ENCODE measurements at places on chromosomes 7 and 10.

GRCh38 chr10:115173915-115174443, 80.8 kb downstream of the ATRNL1 start:
- no peak for DNase-seq

- no peak for DNase-seq
Measured at GRCh38 chr7:42029405-42029804, 207.6 kb downstream of the GLI3 start.

GRCh38 chr10:22317076-22317370, 835 bp downstream of the COMMD3 start:
- no peak for DNase-seq

DNA sequence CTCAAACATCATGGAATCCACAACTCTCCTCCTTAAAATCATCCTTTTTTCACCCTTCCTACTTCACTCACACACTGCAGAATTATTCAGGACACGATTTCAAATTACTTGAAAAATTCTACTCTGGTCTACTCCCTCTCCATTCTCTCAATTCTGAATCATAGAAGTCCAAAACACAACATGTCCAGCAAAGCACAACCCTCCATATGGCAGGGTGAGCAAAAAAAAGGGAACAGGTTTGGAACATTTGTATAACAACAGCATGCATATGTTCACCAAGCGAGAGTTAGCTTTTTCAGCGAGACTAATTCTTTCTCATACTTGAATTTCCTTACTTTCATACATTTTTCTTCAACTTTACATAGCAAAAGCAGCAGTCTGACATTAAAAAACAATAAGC, 73.4 kb downstream of the ABI1 start:
- no peak for DNase-seq

DNA sequence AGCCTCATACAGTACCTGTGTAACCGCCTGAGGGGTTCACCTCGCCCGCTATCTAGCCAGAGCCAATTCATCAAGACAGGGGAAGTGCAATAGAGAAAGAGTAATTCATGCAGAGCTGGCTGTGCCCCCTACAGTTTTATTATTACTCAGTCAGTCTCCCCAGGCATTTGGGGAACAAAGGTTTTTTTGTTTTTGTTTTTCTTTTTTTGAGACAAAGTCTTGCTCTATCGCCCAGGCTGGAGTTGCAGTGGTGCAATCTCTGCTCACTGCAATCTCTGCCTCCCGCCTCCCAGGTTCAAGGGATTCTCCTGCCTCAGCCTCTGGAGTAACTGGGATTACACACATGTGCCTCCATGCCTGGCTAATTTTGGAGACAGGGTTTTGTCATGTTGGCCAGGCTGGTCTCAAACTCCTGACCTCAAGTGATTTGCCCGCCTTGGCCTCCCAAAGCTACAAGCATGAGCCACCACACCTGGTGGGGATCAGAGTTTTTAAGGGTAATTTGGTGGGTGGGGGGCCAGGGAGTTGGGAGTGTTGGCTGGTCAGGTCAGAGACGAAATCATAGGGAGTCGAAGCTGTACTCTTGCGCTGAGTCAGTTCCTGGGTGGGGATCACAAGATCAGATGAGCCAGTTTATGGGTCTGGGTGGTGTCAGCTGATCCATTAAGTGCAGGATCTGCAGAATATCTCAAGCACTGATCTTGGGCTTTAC, 116.5 kb downstream of the MARCHF5 start:
- DNase-seq, result no peak

GRCh38 chr10:75836064-75836463, 404.6 kb downstream of the LRMDA start:
- no peak for DNase-seq

- no peak for DNase-seq
Measured at GRCh38 chr10:73357166-73357565, 1.5 kb downstream of the CFAP70 start.

DNA sequence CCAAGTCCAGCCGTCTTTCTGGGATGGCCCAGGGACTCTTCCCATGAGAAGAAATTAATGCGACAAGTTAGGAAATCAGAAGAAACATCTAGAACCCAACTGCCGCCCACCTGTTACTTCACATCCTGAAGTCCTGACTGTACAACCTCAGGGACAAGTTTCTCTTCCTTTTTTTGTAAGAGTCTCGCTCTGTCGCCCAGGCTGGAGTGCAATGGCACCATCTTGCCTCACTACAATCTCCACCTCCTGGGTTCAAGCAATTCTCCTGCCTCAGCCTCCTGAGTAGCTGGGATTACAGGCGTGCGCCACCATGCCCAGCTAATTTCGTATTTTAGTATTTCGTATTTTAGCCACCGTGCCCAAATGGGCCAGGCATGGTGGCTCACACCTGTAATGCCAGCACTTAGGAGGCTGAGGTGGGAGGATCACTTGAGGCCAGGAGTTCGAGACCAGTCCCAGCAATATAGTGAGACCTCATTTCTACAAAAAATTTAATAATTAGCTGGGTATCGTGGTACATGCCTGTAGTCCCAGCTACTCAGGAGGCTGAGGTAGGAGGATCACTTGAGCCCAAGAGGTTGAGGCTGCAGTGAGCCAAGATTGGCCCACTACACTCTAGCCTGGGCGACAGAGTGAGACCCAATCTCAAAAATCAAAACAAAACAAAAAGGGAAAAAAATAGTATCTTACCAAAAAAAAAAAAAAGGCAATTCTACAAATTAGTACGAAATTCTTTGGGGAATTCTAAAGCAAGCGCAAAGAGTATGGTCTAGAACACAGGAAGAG, 20.8 kb downstream of the LAT2 start:
- DNase-seq, result no peak

GRCh38 chr7:31066516-31067130, 14.5 kb downstream of the ADCYAP1R1 start:
- DNase-seq, result no peak

GRCh38 chr10:49187044-49187484, 1.1 kb downstream of the TMEM273 start:
- DNase-seq, result no peak

DNA sequence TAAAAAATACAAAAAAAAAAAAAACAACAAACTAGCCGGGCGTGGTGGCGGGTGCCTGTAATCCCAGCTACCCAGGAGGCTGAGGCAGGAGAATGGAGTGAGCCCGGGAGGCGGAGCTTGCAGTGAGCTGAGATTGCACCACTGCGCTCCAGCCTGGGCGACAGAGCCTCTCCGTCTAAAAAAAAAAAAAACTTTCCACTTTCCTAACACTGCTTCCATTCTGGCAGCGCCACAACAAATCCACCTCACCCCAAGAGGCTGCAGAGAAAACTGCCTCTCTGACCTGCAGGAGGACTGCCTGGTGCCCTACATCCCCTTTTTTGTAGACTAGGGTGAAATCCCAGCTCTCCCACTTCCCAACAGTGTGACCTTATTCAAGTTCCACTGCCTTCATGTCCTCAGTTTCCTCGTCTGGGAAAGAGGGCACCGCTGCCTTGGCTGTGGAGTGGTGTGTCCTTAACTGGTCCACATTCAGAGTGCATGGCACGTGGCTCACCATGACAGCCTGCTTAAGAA, 2.6 kb upstream of the MBL2 start:
- DNase-seq, result no peak

GRCh38 chr10:33111488-33112051, 153.5 kb upstream of the ITGB1 start:
- no peak for DNase-seq

- no peak for DNase-seq
Measured at GRCh38 chr10:122362621-122363020, 11.9 kb upstream of the PLEKHA1 start.

- no peak for DNase-seq
Measured at GRCh38 chr7:20136647-20137046, 80.5 kb downstream of the MACC1 start.

- no peak for DNase-seq
Measured at GRCh38 chr7:127252778-127253280, at the start of gene GRM8. GRM8 (minus strand) TSS chr7:127252941.

- no peak for DNase-seq
Measured at GRCh38 chr7:116210345-116211005, at the start of gene TES. TES (plus strand) TSS chr7:116210539; CDS start chr7:116210708, 169 bp downstream.

- no peak for DNase-seq
Measured at GRCh38 chr7:36735172-36735571, 10.9 kb upstream of the AOAH start.

GRCh38 chr10:69558559-69558958, 14.7 kb downstream of the NEUROG3 start:
- DNase-seq, result no peak

GRCh38 chr10:127470911-127471310, 78.2 kb upstream of the NPS start:
- no peak for DNase-seq

- DNase-seq, result no peak
Measured at GRCh38 chr7:98730326-98730725, 113.2 kb downstream of the NPTX2 start.

GRCh38 chr10:119265691-119266090, 58.3 kb downstream of the GRK5 start:
- DNase-seq, result no peak

- no peak for DNase-seq
Measured at GRCh38 chr7:92768501-92769393, 67.6 kb downstream of the CDK6 start.

GRCh38 chr10:124076148-124076733, 17.2 kb downstream of the CHST15 start:
- DNase-seq, result no peak

DNA sequence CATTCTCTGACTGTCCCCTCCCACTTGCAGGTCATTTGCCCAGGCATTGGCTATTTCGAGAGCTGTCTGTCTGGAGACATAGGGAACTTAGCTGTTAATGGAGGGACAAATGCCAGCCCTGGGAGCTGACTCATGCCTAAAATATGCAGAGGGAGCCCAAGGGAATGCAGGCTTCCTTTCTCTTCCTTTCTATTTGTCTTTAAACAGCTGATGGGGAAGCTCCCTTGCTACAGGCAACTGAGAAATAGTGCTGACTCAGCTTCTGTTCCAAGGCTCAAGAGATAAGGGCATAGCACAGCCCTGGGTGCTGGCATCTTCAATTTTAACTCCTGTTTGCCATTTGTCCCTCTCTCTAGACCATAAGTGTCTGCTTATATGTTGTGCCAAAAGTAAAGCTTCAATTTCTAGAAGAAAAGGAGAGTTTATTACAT, 82.7 kb upstream of the C1GALT1 start:
- DNase-seq, result peak; percentile 72

DNA sequence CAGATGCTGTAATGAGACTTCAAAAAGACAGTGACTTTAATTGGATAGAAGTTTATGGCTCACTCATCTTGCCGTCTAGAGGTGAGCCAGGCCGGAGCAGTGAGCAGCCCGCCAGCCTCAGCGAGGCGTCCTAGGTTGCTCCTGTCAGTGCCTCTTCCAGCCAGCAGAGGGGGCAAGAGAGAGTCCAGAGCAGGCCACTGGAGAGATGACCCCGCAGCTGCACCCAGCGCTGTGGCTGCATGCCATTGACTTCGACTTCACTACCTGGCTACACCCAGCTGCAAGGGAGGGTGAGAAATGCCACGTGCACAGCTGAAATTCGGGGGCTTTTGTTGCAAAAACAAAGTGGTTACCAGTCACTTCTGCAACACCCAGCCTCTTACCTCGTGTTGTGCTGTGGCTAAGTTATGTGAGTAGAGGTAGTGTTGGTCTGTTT, 26.5 kb downstream of the NUB1 start:
- DNase-seq, result no peak

GRCh38 chr7:27923642-27923980, 183.6 kb downstream of the TAX1BP1 start:
- no peak for DNase-seq

- no peak for DNase-seq
Measured at GRCh38 chr7:135361788-135362187, 128.2 kb downstream of the STRA8 start.

DNA sequence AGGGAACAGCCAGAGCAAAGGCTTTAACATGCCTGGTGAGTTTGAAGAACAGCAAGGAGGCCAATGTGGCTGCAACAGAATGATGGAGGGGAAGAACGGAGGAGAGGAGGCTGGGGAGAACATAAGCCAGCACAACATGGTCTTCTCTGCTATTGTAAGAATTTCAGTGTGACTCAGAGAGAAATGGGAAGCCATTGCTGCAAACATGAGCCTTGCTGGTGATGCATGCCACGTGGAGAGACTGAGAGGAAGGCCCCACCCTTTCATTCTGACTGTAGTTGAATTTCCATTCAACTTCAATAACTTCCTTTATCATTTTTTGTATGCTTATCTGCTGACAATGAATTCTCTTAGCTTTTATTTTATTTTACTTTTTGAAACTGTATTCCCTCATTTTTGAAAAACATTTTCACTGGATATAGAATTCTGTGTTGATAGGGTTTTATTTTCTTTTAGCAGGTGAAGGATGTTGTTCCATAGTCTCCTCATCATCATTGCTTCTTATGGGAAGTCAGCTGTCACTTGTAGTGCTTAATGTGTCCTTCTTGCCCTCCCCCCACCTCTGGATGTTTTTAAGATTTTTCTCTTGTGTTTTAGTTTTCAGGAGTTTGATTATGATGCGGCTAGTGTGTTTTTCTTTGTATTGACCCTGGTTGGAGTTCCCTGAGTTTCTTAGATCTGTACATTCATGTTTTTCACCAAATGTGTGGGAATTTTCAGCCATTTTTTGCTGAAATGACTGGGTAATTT, 46.4 kb upstream of the LEP start:
- DNase-seq, result no peak

DNA sequence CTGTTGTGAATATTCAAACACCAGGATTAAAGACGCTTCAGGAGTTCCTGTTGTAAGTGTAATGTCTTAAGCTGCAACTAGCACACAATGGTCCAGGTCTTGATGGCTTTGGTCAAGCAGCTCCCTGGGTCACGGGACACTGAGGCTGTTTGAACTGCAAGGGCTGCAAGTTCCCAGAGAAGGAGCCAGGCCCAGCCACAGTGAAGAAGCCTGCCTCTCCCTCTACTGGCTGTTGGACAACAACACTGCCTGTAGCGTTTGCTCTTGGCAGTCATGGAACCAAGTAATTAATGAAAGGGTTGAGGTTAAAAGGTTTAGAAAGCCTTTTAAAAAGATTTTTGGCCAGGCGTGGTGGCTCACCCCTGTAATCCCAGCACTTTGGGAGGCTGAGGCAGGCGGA, 31.9 kb upstream of the GUSB start:
- no peak for DNase-seq

GRCh38 chr7:116547347-116547746, 22.5 kb downstream of the CAV1 start:
- DNase-seq, result peak; percentile 81

- peak; percentile 50 for DNase-seq
Measured at GRCh38 chr10:11178606-11179515, 161.2 kb downstream of the CELF2 start.

- DNase-seq, result peak; percentile 46
Measured at GRCh38 chr7:43879477-43879876, 10.2 kb upstream of the MRPS24 start.

DNA sequence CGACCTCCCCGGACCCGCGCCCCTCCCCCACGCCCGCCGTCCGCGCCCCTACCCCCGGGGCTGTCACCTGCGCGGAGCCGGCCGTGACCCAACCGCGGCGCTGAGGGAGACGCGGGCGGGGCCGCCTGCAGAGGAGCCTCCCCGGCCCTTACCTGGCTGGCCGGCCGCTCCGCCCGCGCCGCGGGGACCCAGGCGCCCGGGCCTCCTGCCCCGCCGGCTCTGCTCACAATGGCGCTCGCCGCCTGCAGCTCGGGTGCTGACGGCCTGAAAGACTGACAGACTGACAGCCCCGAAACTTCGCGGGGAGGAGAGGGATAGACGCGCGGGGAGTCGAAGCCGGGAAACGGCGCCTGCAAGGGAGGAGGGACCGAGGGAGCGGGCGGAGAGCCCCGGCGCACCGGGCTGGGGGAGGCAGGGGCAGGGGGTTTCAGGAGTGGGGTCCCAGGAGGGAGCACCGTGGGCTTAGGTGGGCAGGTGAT, 393 bp downstream of the ZNF467 start:
- DNase-seq, result no peak

GRCh38 chr10:70648427-70648826, 23.9 kb upstream of the ADAMTS14 start:
- DNase-seq, result no peak
